ENCODE measurements at places on chromosomes 5 and 9.

DNA sequence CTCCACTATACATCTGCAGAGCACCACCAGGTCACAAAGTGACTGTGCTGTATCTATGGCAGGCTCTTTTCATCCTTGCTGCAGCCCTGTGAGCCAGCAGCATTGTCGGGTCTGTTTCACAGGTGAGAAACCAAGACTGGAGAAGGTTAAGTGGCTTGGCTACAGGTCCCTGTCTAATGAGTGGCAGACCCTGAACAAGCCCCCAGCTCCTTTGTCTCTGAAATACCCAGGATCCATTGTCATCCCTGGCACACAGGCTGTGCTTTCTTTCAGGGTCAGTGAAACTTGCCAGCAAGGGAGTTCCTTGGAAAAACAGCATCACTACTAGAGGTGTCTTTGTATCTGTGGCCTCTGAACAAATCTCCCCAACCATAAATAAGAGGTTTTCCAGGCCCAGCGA is 27.6 kb upstream of the CXCL14 start:
- no peak for DNase-seq

DNA sequence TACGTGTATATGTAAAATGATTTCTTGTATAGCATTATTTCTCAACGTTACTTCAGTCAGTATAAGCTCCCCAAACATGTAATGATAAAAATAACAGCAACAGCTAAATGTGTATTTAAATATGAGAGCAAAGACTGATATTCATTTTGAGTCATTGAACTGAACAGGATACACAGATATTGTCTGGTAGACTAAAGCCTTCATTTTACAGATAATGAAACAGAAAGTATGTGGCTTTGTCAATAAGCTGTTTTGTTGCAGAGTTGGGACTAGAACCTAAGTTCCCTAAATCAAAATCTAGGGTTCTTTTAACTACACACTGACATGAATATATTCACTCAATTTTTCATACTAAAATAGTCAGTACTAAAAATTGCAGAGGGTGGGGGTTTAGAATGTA is 80.4 kb upstream of the MARCHF11 start:
- no peak for DNase-seq

DNA sequence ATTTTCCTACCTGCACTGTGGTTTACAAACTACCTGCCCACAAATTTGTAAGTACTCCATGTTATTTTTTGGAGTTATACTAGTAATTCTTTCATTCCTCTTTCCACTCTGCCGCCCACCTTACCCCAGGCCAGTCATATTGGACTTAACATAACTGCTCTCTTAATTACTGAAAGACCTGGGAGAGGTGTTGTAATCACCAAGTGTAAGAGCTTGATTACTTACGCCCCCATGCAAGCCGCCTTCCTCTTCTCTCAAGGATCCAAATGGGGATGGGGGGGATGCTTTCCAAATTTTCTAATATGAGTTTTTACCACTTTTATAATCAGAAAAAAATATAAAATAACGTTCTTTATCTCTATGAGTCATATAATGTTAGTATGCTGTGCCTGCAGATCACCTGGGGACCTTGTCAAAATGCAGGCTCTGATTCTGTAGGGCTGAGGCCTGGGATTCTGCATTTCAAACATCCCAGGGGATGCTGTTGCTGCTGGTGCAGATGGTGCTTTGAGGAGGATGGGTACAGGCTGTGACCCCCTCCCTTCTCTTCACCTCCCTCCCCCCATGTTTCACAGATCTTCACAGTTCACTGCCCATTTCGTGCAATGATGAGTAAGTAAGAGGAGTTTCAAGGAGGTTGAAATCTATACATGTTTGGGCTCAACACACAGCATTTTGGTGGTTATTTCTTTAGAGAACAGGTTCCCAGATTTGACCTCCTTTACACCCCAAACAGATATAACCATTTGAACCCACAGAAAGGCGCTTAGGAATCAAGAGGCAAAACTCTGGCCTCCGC is 87.3 kb downstream of the SEC61B start:
- DNase-seq = no peak

DNA sequence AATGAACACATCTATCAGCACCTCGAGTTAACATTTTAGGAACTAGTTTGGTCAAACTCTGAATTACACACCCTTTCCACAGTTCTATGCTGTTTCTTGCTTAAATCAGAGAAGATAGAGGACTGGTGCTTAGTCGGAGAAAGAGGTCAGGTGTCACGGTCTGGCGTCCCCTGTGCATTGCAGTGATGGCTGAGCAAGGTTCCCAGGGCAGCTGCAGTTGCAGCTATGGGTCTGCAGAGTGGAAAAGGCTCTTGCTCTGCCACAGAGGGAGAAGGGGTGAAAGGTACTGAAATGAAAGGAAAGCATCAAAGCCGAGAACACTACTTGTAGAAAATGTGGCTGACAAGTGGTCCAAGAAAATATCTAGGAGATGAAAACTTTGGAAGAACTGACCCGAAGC is 25.2 kb upstream of the SH3RF2 start:
- DNase-seq = no peak

GRCh38 chr9:89354471-89354870 is 36.2 kb downstream of the SECISBP2 start:
- DNase-seq = no peak
